T47D (cell line): ENCODE measurements at places on chromosomes 13 and 19.

GRCh38 chr13:86792153-86792651 is 879.0 kb upstream of the SLITRK5 start:
- DNase-seq: no peak

DNA sequence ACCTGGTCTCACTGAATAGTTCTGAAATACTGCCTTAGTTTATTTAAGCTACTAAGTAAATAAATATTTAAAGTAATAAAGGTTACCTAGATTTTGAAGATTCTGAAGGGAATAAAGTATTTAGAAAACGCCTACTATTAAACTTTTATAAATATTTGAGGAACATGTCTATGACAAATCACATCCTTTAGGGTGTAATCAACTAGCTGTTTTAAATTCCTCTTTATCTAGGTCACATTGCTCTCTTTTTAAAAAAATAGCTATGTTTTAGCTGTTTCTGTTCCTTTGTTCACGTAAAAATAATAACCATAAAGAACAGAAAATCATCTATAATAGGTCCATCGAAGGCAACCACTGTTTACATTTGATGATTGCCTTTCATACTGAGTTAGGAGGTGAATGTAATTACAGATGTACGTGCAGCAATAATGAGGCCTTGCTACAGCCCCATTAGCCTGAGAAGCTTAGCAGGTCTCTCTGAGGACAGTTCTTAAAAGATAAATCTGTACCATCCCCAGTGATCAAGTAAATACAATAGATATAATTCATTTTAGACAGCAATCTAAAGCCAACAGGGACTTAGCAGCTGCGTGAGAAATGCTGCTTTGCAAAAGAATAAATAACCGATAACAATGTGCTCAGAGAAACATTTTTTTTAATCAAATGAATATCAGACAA is 449.5 kb downstream of the LIG4 start:
- DNase-seq: no peak

GRCh38 chr13:75685239-75685697 is 49.1 kb downstream of the LMO7 start:
- DNase-seq: peak; percentile 97

GRCh38 chr19:44806291-44806690 is 2.6 kb upstream of the BCAM start:
- DNase-seq: no peak

GRCh38 chr13:75480671-75481175 is 1.2 kb downstream of the TBC1D4 start:
- peak; percentile 79 for DNase-seq

GRCh38 chr13:35714588-35715377 is 238.3 kb upstream of the MAB21L1 start:
- peak; percentile 27 for DNase-seq

DNA sequence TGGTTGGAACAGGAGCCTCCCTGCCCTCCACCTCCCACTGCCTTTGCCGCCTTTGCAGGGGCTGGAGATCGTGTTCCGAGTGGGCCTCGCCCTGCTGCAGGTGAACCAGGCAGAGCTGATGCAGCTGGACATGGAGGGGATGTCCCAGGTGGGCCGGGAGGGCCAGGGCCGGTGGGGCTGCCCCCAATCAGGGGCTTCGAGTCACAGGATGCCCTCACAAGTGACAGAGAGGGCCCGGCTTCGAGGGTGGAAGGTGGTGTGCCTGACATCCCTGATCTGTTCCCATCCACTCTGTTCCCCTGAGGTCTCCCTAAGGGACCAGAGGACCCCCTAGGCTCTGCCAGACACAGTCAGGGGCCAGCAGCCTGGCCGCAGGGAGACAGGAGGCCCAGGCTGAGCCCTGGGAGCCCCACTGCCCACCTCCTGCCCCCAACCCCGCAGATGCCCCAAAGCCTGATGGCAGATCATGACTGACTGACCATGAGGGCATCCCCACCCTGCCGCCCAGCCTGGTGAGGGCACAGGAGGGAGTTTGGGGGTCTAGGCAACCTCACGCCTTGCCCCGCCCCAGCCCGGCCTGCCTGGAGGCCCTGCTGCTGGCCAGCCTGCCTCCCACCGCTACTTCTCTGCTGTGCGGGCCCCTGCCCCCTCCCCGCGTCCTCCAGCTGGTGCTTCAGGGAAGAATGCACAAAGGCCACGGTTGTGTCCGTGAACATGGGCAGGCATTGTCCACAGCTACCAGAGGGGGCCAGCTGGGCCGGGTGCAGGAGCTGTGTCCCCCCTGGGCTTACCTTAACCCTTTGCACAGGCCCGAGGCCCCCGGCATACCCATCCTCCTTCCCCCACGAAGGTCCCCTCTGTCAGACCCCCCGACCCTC is 21.8 kb downstream of the EVI5L start:
- DNase-seq: no peak

GRCh38 chr19:51386882-51387520 is 773 bp downstream of the LIM2 start:
- no peak for DNase-seq

DNA sequence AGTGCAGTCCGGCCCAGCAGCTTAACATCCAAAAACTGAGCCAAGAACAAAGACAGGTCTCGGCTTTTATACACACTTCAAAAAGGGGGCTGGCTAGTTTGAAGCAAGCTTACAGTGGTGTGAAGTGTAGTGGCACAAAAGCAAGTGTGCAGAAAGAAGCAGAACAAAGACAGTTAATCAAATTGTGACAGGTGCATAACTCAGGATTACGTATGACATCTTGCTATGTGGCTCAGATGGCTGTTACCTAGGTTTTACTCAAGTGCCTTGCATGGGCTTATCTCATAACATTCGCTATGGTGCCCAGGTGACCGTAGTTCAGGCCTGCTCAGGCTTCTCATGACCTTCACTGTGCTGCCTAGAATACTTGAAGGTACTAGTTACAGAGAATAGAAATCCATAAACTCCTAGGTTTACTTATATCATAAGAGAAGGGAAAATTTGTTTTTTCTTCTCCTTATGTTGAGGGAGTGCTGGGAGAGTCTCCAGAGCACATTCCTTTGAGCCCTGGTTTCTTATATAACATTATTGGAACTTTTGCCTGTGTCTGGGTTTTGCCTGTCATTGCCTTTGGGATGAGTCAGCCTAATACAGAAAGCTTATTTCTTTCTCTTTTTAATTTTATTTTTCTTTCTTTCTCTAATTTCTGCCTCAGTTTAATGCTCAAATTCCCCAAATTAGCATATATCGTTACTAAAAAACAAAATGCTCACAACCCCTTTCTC is 1629.1 kb upstream of the PCDH20 start:
- DNase-seq: no peak

DNA sequence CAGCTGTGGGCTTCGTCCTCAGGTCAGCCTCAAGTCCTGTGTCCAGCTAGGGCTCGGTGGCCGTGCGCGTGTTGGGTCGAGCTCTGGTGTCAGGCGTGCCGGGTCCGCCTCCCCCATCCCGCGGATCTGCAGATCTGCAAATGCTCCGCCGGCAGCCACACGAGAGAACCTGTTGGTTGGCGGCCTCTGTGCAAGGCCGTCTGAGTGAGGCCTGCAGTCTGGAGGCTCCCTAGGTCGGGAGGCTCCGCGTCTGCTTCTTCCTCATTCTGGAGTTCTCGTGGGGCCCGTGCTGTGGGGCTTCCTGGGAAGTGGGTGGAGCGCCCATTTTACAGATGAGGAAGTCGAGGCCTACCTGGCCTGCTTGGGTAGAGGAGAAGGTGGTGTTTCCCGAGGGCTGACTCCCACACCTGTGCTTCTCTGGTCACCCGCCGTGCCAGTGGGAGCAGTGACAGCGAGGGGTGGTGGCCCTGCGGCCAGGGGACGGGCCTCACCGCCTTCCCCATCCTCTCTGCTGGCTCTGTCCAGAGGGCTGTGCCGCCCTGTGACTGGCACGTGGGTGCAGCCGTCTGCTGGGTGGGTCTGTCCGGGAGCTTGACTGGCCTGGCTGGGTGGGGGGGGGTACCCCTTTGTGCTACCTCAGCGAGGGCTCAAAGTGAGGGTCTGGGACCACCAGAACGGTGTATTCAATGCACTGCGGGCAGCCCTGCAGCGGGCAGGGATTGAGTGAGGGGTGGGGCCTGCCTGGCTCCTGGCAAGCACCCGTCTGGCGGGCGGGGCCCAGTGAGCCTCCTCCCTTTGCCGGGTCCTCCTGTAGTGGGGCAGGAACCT is 3.3 kb downstream of the CSNK1G2 start:
- no peak for DNase-seq

DNA sequence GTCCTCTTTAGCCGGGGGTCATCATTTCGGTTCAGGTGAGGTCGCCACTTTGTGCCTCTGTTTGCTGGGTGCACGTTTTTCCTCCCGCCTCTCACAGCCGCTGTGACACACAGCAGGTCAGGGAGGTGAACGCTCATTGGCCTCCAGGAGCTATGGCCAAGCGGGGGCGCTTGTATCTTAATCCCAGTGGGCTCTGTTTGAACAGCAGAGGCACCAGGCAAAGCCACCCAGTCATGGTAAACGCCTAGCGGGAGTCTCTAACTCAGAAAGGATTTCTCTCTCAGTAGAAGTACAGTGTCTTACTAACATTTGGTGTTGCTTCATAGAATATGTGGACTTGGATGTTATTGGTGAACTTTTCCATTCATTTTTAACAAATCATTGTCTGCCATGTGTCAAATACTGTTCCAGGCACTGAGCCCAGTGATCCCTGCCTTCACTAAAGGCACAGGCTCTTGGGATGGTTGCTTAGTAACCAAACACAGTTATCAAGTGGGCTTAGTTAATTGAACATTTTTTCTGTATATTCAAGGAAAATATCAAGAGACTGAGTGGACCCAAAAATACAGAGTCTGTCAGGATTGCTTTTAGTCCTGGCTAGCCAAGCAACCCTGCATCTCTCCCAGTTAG is 186.7 kb downstream of the STK24 start:
- no peak for DNase-seq

DNA sequence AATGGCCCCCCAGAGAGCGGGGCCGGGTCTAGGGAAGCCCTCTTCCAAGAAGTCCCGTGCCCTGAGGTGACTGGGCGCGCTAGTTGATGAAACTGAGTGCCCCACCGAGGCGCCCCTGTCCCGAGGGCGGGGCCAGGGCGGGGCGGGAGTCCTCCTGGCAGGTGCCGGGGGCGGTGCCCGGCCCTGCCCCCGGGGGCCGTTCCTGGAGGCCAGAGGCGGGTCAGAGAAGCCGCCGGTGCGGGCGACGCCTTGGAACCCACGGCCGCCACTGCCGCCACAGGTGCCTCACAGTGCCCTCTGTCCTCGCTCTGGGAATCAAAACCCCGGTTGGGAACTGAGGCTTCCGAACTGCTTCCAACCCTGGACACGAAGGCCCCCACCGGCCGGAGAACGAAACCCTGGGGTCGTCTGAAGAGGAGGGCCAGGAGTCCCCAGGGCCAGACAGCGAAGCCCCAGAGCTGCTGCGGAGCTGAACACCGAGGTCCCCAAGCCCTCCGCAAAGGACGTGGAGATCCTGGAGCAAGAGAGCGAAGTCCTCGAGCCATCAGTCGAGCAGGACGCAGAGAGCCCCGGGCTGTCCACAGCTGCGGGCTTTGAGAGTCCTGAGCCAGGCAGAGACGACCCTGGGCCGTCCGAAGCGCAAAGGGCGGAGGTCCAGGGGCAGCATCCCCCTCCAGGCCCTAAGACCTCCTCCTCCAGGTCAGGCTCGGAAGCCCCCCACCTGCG is at the start of gene MISP3:
Gene MISP3, plus strand, starts transcription at position 252 of the 726 bp plus-strand sequence. CDS start 524 bp downstream, outside the sequence.
- DNase-seq: no peak

- DNase-seq: no peak
Measured at GRCh38 chr19:35355791-35356460, 2.3 kb upstream of the FFAR3 start.

DNA sequence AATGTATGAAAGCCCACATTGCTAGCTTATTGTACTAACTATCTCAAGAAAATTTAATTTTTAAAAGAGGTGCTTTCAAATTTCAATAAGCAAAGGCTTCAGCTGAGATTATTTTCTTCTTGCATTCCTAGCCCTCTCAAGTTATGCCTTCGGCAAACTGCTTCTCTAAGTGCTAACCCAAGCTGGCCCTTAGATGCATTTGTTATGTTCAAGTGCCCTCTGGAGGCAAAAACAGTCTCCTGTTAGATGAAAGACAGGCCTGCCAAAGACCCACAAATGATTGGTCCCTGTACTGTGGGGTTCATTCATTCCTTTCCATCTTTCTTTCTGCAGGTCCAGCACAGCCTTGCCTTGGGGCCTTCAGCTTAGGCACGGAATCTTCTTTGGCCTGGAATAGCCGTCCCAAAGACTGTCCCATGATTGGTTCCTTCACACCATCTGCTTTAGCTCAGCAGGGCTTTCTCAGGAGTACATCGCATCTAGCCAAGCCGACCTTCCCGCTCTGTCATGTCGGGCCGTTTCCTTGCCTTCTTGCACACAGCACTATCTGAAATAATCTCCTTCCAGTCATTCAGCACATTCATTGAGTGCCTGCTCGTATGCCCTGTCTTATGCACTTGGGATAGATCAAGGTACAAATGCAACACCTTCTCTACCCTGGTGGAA is 26.4 kb upstream of the TPTE2 start:
- peak; percentile 70 for DNase-seq

DNA sequence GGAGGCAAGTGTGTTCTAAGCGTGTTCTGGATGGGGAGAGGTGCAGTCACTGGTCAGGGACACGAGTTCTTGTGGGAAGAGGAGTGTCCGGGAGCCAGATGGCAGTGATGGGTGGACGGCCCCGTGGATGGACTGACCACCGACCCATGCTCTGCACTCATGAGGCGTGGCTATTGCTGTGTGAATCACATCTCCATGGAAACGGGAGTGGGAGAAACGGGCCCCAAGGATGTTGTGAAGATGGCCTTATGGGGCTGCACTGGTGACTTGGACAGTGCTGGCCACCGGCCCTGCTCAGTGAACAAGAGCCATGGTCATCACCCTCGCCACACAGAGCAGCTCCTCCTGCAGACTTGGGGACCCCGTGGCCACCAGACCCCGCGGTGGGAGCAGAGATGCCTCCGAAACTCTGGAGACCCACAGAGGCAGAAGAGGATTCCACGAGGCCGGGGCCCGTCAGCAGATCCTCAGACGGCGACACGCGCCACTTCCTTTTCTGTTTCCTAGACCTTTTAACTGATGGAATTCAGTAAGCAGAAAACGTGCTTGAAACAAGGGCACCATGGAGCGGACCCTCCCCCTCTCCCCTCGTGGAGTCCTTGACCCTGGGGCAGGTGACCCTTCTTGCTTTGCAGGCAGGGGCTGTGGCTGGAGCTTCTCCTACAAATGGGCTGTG is 47.5 kb downstream of the GAS6 start:
- DNase-seq: no peak

DNA sequence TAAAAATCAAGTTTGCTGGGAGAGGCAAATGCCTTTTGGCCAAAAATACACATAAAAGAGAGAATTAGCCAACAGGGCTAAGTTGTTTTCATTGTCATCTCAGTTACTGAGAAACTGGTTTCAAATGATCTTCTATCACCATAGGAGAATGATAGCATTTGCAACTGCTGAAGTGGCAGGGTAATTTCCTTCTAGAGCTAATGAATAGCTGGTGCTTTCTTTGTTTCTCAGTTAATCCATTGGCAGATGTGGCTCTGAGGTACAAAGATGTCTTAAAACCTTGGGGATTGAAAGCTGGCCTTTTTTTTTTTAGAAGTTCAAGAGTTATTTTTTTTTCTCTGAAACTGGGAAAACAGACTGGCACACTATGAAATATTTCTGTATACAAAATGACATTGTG is 332.7 kb upstream of the KLF12 start:
- DNase-seq: no peak

- no peak for DNase-seq
Measured at GRCh38 chr13:110297011-110297410, 9.9 kb downstream of the COL4A1 start.
